Stimulated activated CD8-positive, alpha-beta memory T cell treated with anti-CD3 and anti-CD28 coated beads, Interleukin-4, amount 100 ng/mL, for 4 hours (primary cell): ENCODE measurements at places on chromosomes 5 and 9.

- DNase-seq = no peak
These were observed 274.3 kb downstream of the ADAMTSL1 start for GRCh38 chr9:18748251-18748701.

DNA sequence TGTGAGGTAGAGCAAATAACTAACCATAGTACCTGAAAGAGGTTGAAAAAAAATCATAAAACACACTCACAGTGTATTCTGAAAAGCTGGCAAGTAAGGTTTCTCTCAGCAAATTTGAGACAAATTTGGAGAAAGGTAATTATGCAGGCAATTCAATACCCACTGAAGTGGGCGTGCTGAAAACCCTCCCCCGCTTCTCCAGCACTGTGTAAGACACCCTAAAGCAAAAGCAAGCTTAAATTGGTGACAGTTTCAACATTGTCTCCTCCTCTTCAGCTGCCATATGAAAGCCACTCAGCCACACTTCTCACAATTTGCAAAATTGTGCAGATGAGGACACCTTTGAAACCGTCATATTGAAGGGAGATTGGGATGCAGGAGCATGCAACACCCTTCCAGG, 322.3 kb upstream of the CDH6 start:
- no peak for DNase-seq

DNA sequence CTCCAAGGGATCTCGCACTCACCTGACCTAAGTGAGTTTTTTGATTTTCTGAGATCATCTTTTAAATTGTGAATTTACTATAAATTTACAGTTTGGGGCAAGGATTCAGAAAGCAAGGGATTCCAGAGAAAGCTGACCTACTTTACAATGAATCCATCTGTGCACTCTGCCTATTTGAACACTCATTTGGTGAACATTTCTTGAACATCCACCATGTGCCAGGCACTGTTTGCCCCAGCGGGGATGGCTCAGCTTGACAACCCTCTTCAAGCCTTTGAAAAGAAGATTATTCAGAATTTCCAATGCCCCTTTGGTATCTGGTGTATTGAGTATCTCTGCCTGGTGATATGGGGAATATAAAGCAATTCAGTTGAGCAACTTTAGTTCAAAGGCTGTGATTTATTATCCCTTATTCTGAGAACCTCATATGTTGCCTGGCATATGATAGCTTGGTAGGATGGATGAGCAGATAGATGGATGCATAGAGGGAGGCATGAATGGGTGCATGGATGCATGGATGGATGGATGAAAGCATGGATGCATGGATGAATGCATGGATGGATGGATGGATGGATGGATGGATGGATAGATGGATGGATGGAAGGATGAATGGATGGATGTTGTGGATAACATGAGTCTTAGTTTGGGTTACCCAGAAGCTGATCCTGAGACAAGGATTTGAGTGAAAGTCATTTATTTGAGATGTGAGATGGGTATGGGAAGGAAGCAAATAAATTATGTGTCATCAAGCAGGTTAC, 149.7 kb upstream of the ZNF366 start:
- no peak for DNase-seq

GRCh38 chr9:101465326-101465915, 29.8 kb upstream of the ALDOB start:
- DNase-seq = no peak

- no peak for DNase-seq
These were observed 13.8 kb downstream of the ANKRD33B start for GRCh38 chr5:10577371-10578292.

- DNase-seq = no peak
These were observed 18.5 kb upstream of the SNX2 start for GRCh38 chr5:122756264-122756911.

- DNase-seq = no peak
These were observed 183.9 kb upstream of the OTULINL start for GRCh38 chr5:14397717-14398116.

DNA sequence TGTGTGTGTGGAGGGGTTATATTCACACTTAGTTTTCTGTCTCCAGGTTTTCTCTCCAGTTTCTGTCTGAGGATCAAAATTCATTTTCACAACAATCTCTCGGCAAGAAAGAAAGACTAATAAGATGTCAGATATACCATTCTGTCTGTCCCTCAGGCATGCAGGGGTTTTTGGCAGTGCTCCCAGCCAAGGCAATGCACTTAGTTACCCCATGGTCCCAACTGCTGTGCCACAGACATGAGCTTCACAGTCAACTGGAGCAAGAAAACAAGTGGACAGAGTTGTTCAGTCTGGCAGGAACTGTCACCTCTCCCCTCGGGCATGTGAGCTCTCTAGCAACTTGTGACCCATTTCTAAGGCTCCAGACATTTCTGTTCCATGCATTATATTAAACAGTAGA, 101.7 kb upstream of the LHFPL2 start:
- DNase-seq = no peak

- DNase-seq = no peak
These were observed 9.7 kb upstream of the CLPTM1L start for GRCh38 chr5:1354576-1354975.

DNA sequence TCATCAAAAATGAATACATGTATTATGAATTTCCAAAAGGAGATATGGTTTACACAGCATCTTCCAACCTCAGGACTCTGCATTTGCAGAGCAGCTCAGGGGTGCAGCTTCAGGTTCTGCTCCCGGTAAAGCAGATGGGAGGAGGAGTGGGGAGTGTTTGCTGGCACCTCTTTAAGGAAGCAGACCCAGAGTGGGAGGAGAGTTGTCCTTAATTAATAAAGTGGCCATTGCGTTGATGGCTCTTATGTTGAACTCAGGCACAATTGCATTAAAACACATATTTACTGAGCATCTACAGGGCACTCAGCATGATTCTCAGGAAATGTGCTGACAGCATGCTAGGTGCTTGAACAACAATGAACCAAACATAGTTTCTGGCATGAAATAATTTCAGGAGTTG, 121.0 kb downstream of the PDZD2 start:
- DNase-seq = no peak

DNA sequence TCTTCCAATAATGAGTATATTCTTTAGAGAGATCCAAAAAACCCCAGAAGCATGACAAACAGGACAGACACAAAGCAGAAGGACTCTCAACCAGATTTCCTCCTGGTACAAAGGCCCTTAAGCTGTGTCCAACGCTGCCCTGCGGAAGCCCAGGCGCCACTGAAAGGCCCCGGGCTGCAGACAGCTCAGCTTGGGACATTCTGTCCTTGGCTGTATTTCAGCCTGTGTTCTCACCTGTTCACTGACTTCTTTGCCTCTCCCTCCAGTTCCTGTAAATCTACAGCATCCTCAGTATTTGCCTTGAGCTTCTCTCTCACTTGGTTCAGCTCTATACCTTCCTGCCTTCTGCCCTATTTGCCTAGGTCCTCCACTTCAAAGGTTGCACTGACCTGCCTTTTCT, 96.5 kb downstream of the SH3TC2 start:
- DNase-seq = no peak
